ENCODE measurements at places on chromosomes 6 and 20.

DNA sequence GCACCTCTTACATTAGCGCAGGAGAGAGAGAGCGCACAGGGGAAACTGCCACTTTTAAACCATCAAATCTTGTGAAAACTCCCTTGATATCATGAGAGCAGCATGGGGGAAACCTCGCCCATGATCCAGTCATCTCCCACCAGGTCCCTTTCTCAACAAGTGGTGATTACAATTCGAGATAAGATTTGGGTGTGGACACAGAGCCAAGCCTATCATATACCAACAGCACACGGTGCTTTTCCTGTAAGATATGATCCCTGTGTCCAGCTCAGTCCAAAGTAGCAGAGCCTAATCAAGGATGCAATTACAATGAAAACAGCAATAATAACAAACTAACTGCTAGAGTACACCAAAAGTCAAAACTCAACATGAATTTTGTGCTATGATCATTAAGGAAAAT lies 148.7 kb upstream of the TCF21 start:
- DNase-seq: no peak

DNA sequence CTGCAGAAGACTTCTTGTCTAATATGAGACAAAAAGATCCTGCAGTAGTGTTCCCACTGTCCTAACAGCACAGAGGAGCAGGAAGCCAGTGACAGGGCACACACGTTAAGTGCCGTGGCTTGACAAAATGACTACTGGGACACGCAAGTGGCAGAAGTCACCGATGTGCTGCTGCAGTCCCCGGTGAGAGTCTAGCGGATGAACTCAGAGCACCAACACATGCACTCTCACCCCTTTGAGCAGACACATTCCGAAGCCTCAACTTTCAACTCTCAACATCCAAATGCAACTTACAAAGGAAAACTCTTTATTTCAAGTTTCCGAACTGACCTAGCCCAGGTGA lies 898 bp downstream of the LAMA4 start:
- DNase-seq: no peak

DNA sequence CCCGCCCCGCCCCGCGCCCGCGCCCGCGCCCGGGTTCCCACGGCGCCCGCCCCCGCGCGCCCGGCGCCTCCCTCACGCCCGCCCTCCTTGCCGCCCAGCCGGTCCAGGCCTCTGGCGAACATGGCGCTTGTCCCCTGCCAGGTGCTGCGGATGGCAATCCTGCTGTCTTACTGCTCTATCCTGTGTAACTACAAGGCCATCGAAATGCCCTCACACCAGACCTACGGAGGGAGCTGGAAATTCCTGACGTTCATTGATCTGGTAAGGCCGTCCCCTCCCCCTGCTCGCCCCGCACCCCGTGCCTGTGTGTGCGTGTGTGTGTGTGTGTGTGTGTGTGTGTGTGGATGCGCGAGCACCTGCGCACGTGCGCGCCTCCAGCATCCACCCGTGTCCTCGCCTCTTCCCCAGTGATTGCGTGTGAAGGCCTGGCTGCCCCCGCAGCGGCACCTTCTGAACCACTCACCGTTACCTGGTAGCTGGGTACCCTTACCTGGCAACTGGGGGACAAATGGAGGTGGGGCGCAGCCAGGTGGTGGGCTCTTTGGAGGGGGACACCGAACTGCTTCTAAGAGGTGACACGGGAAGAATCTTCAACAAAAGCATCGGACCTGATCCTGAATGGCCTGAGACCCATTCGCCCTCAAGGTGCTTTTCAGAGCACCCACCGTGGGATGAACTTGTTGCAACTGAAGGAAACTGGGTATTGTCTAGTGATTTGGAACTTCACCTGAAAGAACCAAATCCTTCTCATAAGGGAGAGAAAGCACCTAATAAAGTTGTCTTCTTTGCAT lies at the start of gene AIG1:
Gene AIG1, plus strand, starts transcription at position 84 of the 791 bp plus-strand sequence. Its CDS starts 37 bp downstream, at position 121.
- no peak for DNase-seq

DNA sequence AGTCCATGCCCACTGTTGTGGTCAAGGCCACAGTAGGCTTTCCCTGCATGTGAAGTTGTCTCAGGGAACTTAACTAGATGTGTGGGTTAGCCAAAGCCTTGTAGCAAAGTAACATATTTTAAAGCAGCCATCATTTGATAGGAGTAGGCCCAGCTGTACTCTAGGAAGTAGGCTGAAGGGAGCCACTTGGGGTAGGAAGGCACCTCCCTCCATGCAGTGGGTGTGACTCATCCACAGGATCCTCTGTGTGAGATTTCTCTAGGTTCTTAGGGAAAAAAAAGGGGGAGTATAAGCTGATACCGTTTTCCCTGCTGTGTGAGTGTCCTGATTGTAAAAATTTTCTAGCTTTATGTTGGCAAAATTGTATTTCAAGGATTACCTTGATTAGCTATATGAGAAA lies 44.7 kb downstream of the VAPB start:
- DNase-seq: peak; percentile 49

- DNase-seq: no peak
Observed at GRCh38 chr20:24241466-24241865, 228.0 kb upstream of the SYNDIG1 start.

GRCh38 chr6:117613920-117614560 lies 11.7 kb upstream of the GOPC start:
- no peak for DNase-seq

- DNase-seq: no peak
Observed at GRCh38 chr6:49519660-49520059, 19.9 kb downstream of the GLYATL3 start.

DNA sequence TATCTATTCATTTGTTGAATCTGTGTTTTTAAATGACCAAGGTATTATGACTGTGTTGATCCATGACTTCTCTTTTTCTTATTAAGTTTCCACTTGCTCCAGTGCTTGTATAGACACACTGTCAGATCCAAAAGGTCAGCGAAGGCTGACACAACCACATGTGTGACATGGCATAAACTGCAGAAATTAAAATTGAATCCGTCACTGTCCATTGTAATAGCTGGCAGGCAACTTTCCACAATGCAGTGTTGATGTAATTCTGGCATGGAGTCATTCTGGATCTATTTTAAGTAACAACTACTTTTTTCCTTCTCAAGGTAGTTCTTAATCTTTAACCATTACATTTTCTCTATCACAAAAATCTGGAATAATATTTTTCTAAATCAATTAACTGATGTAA lies 145.3 kb downstream of the AIG1 start:
- DNase-seq: no peak

DNA sequence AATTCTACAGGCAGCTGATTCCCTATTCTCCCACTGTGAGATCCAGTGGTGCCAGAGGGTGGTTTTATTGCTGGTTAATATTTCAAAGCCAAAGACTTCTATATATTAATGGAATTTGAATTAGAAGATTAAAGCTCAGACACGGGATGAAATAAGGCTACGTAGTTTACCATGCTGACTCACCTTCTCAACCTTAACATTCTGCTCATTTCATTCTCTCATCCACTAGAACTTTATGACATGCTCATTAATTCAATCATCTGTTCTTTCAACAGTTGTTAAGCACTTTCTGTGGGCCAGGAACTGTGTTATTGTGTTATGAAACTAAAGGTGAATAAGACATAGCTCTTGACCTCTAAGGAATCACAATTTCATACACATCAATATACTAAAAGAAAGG lies 456.9 kb upstream of the MAP3K7 start:
- no peak for DNase-seq

DNA sequence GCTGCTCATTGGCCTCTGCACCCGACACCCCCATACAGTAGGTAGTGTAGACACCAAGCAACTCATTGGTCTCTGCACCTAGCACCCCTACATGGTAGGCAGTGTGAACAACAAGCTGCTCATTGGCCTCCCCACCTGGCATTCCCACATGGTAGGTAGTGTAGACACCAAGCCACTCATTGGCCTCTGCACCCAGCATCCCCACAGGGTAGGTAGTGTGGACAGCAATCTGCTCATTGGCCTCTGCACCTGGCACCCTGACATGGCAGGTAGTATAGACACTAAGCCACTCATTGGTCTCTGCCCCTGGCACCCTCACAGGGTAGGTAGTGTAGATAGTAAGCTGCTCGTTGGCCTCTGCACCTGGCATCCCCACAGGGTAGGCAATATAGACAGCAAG lies 226.0 kb downstream of the SLC24A3 start:
- no peak for DNase-seq

DNA sequence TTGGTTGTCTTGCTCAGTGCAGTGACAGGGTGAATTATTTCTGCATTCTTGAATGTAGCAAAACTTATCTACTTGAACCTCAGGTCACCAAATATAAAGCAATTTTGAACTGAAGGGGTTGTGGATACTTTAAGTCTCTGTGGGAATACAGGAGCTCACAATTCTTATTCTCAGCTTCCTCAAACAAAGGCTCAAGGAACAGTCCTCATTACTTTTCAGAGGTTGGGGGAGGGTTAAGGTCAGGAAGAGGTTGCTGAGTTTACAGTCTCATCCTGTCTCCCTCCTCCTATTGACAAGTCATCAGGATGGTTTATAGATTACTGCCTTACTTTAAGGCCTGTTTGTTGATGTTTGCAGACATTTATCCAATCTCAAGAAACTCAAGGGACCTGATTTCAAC lies 143.6 kb upstream of the SPACA1 start:
- no peak for DNase-seq

DNA sequence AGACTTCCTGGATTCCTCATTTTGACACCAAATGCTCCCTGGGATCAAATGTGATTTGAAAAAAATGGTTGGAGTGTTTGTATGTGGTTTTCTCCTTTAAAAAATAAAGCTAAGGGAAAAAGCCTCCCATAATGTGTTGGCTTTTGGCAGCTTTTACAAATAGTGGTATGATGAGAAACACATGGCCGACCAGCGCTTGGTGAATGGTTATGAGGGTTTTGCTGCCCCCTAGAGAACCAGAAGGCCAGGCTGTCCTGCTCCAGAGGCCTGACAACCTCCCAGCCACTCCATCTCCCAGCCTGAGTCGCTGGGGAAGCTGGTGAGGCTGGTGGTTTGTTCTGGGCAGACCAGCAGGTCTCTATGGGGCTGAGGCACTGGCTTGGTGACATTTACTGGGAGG lies 69.3 kb downstream of the CLIC5 start:
- peak; percentile 87 for DNase-seq

DNA sequence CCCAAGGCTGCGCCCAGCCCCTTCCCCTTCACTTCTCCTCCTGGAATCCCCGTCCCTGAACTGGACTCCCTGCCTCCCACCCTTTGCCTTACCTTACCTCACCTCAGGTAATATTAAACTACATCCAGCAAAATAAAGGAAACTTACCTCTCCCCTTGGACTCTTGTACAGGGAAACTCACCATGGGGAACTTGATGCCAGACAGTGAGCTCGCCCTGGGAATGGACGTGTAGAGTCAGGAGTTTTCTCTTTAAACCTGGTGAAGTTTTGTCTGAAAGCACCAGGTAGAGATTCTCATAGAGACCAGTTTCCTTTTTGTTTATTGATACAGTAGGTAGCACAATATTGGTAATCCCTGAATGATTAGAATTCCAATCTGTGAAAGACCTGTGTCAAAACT lies 544 bp upstream of the HLA-C start:
- no peak for DNase-seq

DNA sequence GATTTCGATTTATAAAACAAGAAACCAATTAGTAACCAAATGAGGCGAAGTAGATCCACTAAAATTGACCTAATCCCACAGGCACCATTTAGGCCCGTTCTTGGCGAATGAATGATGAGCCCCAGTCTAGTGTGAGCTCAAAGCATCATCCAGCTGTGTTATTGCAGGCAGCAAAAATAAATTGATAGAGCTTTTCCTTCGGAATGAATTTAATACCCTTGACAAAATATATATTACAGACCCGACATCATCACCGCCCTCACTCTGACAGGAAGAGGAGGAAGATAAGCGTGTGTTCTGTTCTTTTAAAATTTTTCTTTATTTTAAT lies 7.8 kb downstream of the SIM1 start:
- DNase-seq: no peak

GRCh38 chr6:20879526-20879925 lies 345.3 kb downstream of the CDKAL1 start:
- no peak for DNase-seq

- no peak for DNase-seq
Observed at GRCh38 chr6:14638906-14639761, 521.6 kb downstream of the CD83 start.
